ENCODE measurements at places on chromosomes 3 and 15. TPM values are rescaled to one million over a fixed set of nuclear protein-coding genes. Genes with fewer than 3 reads are reported as not detected.
A peak's percentile ranks its signal among the peaks of the same experiment; 100 is the strongest.

XCR1 gene
- 0.02 TPM for total RNA-seq

ANKRD63 gene
- total RNA-seq: 1.2 TPM

NDN gene
- 45.1 TPM for total RNA-seq

FBXW12 gene
- total RNA-seq: 2.0 TPM

- no peak for DNase-seq
These were observed 28.0 kb downstream of the ACAA1 start for GRCh38 chr3:38108649-38109579.

- no peak for DNase-seq
These were observed 161.9 kb upstream of the UBE3A start for GRCh38 chr15:25600751-25601150.

DNA sequence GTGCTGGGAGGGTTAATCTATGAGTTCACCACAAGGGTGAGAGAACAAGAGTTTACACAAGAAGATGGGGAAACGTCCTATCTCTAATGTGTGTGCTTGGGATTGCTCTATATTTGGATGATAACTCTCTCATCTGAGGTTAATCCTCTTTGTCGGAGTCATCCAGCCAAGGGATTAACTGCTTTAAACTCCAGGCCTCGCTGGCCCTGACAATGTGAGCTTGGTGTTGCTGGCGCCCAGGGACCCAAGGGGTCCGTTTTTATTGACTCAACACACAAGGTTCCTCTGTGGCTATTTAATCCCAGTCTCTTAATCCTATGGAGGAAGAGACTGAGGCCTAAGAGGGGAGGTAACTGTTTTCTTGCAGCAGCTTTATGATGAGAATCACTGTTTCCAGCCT lies 14.2 kb downstream of the SV2B start:
- DNase-seq: no peak

- no peak for DNase-seq
These were observed 54.1 kb downstream of the TRPM1 start for GRCh38 chr15:31047437-31047836.

GRCh38 chr3:52154135-52155094 lies at the start of gene POC1A:
TSS of gene POC1A (minus strand) at chr3:52154423. CDS start at chr3:52154372, 51 bp downstream.
- DNase-seq: peak; percentile 92

- DNase-seq: no peak
These were observed 1.3 kb downstream of the INKA1 start for GRCh38 chr3:49804141-49805041.

Data from WTC11 (cell line).